ENCODE measurements at places on chromosomes 6 and 20. TPM values are rescaled to one million over a fixed set of nuclear protein-coding genes. Genes with fewer than 3 reads are reported as not detected.

KIFC1 gene
- total RNA-seq, result not detected

LINC00237 gene
- not detected for total RNA-seq

- no peak for DNase-seq
These were observed 67.4 kb downstream of the KIF16B start for GRCh38 chr20:16505894-16506293.

DNA sequence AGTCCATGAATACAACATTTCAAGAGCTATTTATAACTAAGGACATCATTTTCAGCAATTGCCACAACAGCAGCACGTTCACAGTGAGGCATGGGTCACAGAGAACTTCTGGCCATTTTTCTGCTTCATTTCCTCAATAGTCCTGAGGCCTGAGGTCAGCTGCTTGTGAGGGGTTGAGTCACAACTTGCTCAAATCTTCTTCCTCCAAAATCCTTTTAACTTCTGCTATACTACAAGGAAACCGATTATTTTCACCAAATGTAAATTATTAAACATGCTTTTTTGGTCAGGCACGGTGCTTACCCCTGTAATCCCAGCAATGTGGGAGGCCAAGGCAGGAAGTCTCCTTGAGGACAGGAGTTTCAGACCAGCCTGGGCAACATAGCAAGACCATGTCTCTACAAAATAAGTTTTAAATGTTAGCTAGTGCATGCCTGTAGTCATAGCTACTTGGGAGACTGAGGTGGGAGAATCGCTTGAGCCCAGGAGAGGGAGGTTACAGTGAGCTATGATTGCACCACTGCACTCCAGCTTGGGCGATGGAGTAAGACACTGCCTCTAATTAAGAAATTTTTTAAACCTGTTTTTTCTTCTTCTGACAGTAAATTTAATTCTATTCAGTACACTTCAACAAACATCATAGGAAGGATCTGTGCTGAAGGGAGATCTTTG lies 11.1 kb upstream of the SLC16A10 start:
- no peak for DNase-seq

GRCh38 chr6:97059473-97059872 lies 134.9 kb downstream of the KLHL32 start:
- DNase-seq, result no peak

- DNase-seq, result no peak
These were observed 700.1 kb downstream of the HDGFL1 start for GRCh38 chr6:23269436-23269835.

GRCh38 chr6:168083514-168083885 lies 4.5 kb upstream of the FRMD1 start:
- DNase-seq, result no peak

All from heart right ventricle (tissue), 16 donors.